Umbilical cord (tissue), 2 donors: ENCODE measurements at places on chromosomes 4 and X.

DNA sequence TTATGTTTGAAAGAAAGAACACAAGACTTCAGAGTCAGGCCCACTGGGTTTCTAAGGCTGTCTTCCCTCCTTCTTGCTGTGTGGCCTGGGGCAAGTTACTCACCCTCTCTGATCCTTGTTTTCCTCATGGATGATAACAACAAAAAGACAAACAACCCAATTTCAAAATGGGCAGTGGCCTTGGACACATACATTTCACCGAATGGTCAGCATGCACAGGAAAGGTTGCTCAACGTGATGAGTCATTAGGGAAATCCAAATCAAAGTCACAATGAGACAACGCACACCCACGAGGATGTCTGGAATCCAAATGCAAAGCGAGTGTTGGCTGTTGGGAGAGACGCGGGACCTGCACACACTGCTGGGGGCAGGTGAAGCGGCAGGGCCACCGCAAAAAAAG, 50.8 kb upstream of the PPP2R2C start:
- no peak for DNase-seq

- no peak for DNase-seq
These were observed 133.8 kb upstream of the PLAC1 start for GRCh38 chrX:134792077-134792476.

- DNase-seq = no peak
These were observed 90.6 kb upstream of the WWC2 start for GRCh38 chr4:183008492-183008891.

- DNase-seq = no peak
These were observed 1002.0 kb upstream of the PCDH7 start for GRCh38 chr4:29718136-29718535.
